EL (cell line): ENCODE measurements at places on chromosomes 5 and 9.

DNA sequence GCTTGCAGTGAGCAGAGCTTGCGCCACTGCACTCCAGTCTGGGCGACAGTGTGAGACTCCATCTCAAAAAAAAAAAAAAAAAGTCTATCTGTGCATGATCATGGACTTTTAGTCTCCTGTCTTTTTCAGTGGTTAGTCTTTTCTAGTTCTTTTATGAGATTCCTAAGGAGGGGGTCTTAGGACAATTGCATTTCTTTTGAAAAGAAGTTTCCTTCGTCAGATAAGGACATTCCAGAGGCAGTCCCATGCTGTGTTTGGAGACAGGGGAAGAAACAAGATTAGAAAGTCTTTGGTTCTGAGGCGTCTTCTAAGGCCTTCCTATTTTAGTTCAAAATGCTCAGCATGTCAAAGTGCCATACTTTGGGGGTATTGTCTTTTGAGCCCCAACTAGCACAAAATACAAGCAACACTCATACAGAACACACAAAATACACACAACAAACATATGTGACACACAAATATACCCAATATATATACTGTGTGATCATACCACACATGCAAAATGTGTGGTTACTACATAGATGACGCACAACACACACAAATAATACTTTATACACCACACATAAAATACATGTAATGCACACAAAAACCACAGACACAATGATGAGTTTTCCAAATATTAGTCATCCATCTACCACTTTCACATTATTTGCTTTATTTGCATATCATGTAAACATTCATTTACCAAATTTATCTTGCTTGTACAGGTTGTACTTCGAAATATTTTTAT, 394.5 kb downstream of the SPATA31D1 start:
- no peak for DNase-seq

GRCh38 chr9:126113756-126114408, 212.7 kb upstream of the MVB12B start:
- DNase-seq = no peak

GRCh38 chr9:113952676-113953075, 76.6 kb downstream of the ZNF618 start:
- DNase-seq = no peak

GRCh38 chr5:164501344-164501743, 995.9 kb downstream of the MAT2B start:
- DNase-seq = no peak

GRCh38 chr5:137753691-137754187, 424 bp downstream of the HNRNPA0 start:
- no peak for DNase-seq

- no peak for DNase-seq
Measured at GRCh38 chr5:45385321-45386058, 310.7 kb downstream of the HCN1 start.

DNA sequence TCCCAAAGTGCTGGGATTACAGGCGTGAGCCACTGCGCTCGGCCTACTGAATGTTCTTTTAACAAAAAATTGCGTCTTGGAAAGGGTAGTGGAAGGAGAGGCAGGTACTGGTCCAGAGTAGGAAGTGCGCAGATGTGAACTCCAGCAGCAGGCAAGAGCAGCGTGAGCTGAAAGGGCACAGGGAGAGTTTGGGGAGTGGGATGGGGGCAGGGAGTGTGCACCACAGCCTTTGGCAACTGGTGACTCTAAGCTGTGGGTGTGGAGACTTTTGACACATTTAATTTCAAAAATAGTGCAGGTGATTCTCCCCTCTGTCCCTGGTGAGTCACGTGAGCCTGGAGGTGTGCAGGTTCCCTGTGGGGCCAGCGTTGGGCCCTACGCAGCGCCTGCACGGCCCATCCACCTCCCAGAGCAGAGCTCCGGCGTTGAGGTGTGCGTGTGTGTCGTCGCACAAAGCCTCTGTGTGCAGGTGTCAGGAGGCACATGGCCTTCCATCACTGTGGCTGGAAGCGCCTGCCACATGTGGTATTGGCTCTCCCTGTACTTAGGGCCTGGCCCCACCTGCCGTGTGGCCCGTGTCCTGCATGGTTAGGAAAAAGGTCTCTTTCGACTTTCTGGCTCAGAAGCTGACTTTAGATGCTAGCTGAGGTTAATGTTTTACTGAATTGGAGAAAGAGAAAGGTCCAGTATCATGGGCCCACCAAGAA, 11.5 kb downstream of the SQSTM1 start:
- DNase-seq = no peak

- DNase-seq = no peak
Measured at GRCh38 chr5:96547486-96547885, 114.4 kb upstream of the PCSK1 start.

DNA sequence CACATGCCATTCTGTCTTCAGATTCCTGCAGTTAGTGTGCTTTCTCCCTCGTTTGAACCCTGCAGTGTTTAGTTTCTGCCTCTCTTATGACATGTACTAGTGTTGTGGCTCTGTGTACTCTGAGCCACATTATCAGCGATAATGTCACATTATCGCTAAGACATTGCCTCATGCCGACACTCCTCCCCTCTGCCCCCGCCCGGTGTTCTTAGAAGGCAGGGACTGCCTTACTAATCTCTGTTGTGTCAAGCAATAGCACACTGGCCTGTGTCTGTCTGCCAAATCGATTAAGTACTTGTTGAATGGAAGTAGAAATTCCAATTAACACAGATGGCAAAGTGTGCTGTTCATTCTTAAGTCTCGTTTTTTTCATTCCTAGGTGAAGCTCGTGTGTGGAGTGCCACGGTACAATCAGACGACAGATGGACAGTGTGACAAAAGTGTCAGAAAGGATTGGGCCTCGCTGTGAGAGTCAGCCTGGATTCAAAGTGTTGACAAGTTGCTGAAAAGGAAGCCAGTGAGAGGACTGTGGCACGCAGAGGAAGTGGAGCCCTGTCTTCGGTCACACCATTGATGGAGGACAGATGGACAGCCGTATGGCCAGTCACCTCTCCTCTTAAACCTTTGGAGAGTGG, 10.5 kb downstream of the PIK3R1 start:
- DNase-seq = no peak

GRCh38 chr5:143117821-143118220, 285.7 kb downstream of the NR3C1 start:
- DNase-seq = no peak

DNA sequence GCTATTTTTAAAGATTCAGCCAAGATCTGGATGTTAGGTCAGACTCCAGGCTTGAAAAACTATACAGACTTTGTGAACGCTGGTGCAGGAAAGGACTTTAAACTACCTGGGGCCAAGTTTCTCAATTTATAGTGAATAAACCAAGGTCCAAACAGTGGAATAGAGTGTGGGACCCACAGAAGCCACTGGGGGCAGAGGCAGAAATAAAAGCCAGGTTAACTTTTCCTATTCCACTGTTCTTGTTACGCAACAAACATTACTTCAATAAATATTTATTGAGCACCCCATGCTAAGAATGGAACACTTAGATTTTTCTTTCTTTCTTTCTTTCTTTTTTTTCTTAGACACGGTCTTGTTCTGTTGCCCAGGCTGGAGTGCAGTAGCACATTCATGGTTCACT, 11.0 kb upstream of the HAVCR1 start:
- DNase-seq = no peak

- no peak for DNase-seq
Measured at GRCh38 chr5:11426442-11426841, 477.8 kb downstream of the CTNND2 start.

- no peak for DNase-seq
Measured at GRCh38 chr5:180301253-180301652, 9.4 kb upstream of the MAPK9 start.

- no peak for DNase-seq
Measured at GRCh38 chr9:134809292-134809691, 71.3 kb upstream of the FCN2 start.

GRCh38 chr9:93960971-93961841, 6.1 kb upstream of the BARX1 start:
- DNase-seq = no peak

DNA sequence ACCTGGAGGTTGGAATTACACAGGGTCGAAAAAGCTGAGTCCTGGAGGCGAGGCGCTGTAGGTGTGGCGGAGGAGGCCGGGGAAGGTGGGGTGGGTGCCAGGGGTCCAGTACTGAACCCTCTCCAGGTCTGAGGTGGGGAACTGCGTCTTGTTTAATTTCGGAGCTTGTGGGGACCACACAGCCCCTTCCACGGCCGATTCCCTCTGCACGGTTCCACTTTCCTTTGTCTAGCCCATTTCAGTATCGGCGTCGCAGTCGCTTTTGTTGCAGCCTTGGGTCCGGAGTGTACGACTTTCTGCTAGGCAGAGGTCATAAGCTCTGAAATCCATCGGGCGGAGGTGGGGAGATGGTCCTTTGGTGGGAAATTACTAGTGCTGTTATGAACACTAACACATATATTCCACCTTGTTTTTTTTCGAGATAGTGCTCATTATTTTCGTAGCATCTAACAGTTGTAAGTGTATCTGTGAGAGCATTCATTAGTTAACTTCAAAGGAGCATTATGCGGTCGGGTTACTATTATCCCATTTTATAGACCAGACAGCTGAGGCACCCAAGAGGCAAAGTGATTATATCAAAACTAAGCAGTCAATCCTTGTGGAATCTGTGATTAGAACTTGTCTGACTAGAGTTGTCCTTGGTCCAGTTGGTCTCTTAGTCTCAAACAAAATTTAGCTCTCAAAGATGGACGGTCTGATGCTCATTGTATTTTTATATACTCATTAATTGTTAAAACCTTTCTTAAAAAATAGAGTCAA, 737 bp downstream of the RNF180 start:
- no peak for DNase-seq

- peak; percentile 79 for DNase-seq
Measured at GRCh38 chr5:150208187-150209098, 18.6 kb downstream of the SLC6A7 start.

- no peak for DNase-seq
Measured at GRCh38 chr9:78386773-78387172, 89.8 kb downstream of the PSAT1 start.

DNA sequence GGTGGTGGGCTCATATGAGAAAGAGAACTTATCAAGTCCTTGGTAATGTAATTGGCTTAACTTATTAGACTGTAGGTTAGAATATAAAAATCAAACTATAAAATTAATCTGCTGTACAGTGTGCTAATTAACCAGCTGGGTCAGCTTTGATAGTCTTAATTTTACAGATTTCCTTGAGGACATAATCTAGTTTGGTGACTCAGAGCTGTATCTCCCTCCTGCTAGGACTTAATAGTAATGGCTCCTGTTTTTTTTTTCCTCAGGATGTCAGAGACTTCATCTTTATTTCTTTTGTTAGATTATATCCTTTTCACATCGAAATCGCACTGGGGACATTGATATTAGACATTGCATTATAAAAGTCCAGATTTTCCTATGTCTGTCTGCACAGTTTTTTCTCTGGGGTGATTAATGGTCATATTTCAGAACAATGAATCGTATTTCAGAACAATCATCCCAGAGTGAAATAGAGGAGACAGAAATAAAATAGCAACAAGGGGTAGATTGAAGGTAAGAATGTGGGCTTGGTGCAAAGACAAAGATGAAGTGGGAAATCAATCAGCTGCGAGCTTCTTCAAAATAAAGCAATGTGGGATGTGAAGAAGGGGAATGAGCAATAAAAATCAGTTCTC, 346.4 kb upstream of the RIOK2 start:
- no peak for DNase-seq

GRCh38 chr9:100426530-100427365, at the start of gene MSANTD3:
Gene MSANTD3, plus strand, starts transcription at chr9:100427143. Its CDS starts 14,796 bp downstream, at chr9:100441939.
- DNase-seq = peak; percentile 88

DNA sequence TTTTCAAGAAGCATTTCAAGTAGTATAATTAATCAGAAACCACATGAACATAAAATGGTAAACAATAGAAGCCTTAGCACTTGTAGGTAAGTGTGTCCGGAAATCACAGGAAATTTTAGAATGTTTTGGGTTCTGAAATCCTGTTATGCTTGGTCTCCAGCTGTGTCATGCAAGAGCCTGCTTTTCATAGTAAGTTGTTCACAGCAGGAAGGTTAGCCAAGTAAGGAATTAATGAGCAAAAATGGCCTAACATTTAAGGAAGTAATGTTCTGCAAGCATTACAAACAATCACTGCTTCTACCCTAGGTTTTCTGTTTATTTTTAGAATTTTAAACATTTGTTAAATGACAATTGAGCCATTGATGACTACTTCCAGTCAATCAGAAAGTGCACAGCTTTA, 669.5 kb downstream of the SLCO4C1 start:
- DNase-seq = no peak

DNA sequence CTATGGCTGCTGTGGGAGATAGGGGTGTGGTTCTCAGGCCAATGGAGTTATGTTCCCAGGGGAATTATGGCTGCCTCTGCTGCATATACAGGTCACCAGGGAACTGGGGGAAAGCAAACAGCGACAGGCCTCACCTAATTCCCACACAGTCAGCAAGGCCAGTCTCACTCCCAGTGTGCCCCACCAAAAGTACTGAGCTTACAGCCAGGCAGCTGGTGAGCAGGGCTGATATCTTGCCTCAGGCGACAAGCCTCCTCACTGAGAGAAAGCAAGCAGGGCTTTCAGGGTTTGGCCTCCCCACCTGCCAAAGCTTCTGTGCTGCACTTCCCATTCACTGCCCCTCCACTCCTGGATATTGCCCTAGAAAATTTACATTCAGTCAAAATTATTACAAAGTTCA, 273.8 kb upstream of the TARS1 start:
- DNase-seq = no peak

- no peak for DNase-seq
Measured at GRCh38 chr5:170097934-170098333, 7.8 kb upstream of the FOXI1 start.

DNA sequence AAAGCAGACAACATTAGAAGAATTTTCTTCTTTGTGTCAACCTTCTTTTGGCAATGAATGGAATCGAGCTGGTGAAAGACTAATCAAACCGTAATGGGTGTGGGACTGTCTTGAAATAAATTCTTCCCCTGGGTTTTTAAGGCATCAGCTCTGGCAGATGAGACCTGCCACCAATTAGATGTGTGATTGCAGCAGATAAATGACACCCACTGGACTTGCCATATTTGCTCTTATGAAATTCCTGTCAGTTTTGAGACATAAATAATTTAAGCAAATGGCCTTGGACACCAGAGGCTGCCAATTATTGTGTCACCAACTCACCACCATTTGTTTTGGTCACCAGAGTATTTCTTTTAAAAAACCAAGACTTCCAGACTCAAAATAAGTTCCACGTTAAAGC, 135.9 kb upstream of the RGMB start:
- DNase-seq = no peak

DNA sequence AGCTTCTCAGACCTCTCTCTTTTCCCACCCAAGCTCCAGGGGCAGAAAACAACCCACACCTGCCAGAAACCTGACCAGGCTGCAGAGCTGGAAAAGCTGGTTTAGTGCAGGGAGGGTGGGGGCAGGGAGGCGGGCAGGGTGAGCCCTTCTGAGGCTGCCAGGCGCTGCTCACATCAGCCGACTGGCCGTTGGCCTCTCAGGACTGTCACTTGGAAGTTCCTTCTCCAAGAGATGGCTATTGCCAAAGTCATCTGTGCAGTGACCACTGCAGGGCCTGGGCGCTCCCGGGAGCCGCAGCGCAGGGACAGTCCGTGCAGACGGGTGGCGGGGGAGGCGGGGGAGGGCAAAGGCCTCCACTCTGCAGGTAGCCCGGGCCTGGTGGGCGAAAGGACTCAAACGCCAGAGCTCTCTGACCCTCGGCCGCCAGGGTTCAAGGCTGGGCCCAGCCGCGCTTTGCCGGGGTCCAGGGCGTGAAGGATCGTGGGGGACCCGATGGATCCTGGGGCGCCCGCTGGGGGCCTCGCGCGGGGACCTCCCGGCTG, 205.0 kb upstream of the IER5L start:
- DNase-seq = no peak
